CD4-positive, alpha-beta T cell treated with Interleukin-6 at 100 ng/mL for 8 hours (primary cell): ENCODE measurements at places on chromosomes 11 and 22.

- no peak for DNase-seq
Observed at GRCh38 chr22:23061471-23062280, 8.6 kb upstream of the GNAZ start.

DNA sequence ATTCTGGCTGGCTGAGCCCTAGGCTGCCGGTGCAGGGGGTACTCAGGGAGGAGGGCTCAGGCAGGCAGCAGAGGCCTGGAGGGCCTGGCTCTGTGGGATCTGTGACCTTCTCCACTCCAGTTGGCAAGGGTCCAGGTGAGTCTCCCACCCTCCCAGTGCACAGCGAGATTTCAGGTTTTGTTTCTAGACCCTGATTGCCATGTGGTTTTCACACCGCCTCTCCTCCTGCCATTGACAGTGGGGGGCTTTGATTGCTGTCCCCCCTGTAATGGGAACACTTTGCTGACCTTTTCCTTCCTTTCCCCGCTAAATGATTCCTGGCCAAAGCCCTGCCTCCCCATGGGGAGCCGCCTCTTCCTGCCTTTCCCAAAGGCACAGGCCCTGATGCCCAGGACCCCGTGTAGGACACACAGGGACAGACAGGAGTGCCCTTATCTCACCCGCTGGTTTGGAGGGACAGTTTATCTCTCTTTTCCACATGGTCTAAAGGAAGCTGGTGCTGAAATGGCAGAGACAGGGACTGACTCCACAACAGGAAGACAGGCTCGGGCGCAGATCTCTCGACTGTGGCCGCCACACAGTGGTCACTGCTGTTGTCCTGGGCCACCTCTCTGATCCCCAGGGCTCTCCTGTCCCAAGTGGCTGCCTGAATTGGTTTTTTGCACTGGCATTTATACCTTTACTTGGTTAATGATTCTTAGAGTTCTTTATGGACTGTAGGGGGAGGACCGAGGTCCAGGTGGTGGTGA is 43.4 kb downstream of the BCR start:
- no peak for DNase-seq

DNA sequence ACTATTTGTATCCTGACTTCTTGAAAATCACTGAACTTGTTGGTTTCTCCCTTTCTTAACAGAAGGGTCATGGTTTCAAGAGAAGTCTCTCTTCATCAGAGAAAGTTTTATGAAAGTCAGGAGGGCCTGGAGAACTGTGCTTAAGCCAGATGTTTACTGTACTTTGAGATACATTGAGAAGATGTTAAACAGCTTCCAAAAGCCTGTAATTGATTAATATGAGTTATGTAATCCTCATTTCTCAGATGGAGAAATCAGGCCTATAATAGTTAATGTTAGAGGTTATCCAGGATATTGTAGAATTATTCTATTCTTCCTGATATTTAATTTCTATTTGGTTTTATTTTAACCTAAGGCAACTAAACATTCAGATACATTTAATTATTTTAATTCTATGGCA is 97.1 kb upstream of the RAG2 start:
- DNase-seq, result no peak

DNA sequence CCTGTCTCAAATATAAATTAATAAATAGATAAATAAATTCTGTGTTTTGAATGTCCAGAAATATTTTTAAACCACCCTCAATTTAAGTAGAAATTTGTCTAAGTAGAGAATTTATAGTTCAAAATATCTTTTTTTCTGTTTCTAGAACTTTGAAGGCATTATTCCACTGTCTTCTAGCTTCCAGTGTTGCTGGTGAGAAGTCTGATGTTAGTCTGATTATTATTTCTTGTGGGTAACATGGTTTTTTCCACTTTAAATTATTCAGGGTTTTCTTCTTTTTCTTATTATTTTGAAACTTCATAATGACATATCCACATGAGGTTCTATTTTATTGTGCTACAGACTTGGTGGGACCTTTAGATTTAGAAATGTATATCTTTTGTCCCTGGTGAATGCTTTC is 46.4 kb upstream of the HEPHL1 start:
- DNase-seq, result no peak

GRCh38 chr11:1445741-1446445 is 40.7 kb downstream of the MOB2 start:
- DNase-seq, result no peak

DNA sequence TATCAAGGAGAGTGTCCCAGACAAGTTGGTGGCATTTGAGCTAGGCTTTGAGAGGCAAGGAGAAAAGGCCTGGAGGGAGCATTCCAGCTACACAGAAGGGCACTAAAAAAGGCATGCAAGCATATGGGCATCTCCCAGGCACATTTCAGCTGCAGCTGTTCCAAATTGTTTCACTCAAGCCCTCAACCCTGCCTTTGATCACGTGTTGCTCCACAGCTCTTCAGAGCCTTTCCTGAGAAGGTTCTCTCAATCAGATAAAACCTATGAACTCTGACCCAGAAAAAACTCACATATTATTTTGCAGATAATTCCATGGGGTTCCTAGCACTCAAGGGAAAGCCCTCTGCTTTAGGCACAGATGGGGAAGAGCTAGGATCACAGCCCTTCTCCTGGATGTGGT is 24.4 kb upstream of the HSPA8 start:
- peak; percentile 21 for DNase-seq

GRCh38 chr22:19826619-19826950 is 28.1 kb downstream of the GNB1L start:
- DNase-seq, result no peak

GRCh38 chr22:29607426-29607825 is 4.0 kb downstream of the NF2 start:
- no peak for DNase-seq

- no peak for DNase-seq
Observed at GRCh38 chr11:33291004-33291777, 34.0 kb downstream of the HIPK3 start.
